ENCODE measurements at places on chromosomes 11 and 22. TPM values are rescaled to one million over a fixed set of nuclear protein-coding genes. Genes with fewer than 3 reads are reported as not detected.

GRCh38 chr11:114025329-114025907 lies 34.1 kb upstream of the ZBTB16 start:
- peak overlapping the region; percentile 79 for H3K27ac ChIP-seq
- DNase-seq: no peak
- H3K4me1 ChIP-seq: peaks cover 16% of the 10 kb centered on the region
- H3K4me3 ChIP-seq: no peak overlapping the region

GRCh38 chr11:122754553-122755322 lies 83.6 kb upstream of the CRTAM start:
- no peak for DNase-seq
- no peaks in the 10 kb centered on the region for H3K36me3 ChIP-seq
- peaks cover 8% of the 10 kb centered on the region for H3K4me1 ChIP-seq
- H3K27ac ChIP-seq: no peak overlapping the region
- H3K4me3 ChIP-seq: no peak overlapping the region

DNA sequence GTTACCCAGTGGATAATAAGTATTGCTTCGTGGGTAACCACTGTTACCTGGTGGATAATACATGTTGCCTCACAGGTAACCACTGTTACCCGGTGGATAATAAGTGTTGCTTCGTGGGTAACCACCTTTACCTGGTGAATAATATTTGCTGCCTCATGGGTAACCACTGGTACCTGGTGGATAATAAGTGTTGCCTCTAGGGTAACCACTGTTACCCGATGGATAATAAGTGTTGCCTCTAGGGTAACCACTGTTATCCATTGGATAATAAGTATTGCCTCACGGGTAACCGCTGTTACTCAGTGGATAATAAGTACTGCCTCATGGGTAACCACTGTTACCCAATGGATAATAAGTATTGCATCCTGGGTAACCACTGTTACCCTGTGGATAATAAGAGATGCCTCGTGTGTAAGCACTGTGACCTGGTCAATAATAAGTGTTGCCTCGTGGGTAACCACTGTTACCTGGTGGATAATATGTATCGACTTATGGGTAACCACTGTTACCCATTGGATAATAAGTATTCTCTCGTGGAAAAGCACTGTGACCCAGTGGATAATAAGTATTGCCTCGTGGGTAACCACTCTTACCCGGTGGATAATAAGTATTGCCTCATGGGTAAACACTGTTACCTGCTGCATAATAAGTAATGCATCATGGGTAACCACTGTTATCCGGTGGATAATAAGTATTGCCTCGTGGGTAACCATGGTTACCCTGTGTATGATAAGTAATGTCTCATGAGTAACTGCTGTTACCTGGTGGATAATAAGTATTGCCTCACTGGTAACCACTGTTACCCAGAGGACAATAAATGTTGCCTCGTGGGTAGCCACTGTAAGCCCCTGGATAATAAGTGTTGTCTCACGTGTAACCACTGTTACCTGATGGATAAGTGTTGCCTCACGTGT lies 20.1 kb upstream of the NXPE4 start:
- no peak for DNase-seq
- H3K4me1 ChIP-seq: no peaks in the 10 kb centered on the region
- H3K4me3 ChIP-seq: no peak overlapping the region
- H3K27me3 ChIP-seq: no peaks in the 10 kb centered on the region

DNA sequence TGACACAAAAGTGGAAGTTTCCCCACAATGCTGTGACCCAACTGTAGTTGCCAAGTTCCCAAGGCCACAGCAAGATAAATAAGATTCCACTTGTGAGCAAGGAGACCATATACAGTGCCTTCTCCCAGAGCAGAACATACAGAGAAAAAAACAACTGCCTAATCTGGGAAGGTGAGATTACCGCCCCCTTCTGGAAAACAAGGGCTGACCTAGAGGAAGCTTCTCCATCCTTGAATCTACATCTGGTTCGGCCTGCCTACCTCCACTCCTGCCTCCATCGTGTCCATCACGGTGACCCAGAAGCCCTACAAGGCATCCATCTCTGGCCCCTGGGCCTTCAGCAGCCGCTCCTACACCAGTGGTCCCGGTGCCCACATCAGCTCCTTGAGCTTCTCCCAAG lies 6.1 kb upstream of the RNASEH2C start:
- no peaks in the 10 kb centered on the region for H3K4me1 ChIP-seq
- H3K27me3 ChIP-seq: no peaks in the 10 kb centered on the region
- no peak for DNase-seq
- H3K4me3 ChIP-seq: no peak overlapping the region
- no peak overlapping the region for H3K27ac ChIP-seq

DNA sequence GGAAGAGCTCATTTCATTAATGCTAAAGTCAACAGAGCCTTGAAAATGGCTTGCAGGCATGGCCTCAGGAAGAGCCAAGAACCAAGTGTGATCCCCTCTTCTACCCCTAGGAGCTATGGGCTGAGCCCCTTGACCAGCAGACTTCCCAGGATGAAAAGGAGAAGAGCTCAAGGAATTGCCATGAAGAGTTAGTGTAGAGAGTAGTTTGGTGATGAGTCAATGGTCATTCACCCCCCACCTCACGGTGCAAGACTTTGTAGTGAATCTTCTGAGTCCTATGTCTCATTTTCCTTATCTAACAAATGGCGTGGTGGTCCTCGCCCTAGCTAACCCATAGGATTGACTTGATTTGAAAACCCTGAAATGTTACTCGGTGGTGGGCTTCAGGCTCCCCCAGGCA lies 422.4 kb upstream of the CADM1 start:
- DNase-seq: no peak
- H3K4me3 ChIP-seq: no peak overlapping the region
- H3K4me1 ChIP-seq: peaks cover 21% of the 10 kb centered on the region

DNA sequence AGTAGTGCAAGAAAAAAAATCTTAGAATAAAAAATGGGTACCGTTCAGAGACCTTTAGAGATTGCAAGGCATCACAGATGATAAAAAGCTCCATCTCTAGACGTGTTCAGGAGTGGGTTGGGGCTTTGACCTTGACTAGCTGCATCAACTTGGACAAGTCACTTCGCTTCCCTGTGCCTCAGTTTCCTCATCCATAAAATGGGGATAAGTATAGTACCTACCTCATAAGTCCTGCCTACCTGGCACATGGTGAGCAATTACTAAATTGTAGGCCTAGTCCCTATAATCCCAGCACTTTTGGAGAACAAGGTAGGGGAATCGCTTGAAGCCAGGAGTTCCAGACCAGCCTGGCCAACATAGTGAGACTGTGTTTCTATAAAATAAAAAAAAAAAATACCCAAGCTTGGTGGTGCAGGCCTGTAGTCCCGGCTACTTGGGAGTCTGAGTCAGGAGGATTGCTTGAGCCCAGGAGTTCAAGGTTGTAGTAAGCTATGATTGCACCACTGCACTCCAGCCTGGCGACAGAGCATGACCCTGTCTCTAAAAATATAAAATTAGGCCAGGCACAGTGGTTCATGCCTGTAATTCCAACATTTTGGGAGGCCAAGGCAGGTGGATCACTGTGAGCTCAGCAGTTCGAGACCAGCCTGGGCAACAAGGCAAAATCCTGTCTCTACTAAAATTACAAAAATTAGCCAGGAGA lies 6.0 kb upstream of the F2 start:
- no peak overlapping the region for H3K4me3 ChIP-seq
- H3K27me3 ChIP-seq: no peaks in the 10 kb centered on the region
- no peak for DNase-seq

DNA sequence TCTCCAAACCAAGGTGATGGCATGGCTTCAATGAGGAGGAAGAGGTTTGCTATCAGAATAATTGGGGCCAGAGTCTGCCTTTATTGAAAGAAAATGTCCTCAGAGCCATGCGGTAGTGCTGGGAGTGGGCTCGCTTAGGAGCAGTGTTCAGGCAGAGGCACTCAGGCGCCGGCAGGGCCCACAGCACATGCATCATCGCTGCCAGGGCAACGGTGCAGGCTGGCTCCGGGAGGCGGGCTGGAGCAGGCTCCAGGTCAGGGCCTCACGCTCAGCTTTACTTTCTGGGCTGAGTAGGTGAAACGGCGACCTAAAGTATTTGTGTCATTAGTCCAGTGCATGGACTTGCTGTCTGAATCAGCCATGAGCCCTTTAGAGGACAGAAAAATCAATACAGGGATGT lies 169.9 kb upstream of the CCDC90B start:
- H3K4me1 ChIP-seq: no peaks in the 10 kb centered on the region
- H3K4me3 ChIP-seq: no peak overlapping the region
- no peak overlapping the region for H3K27ac ChIP-seq
- DNase-seq: peak; percentile 64

- H3K27ac ChIP-seq: no peak overlapping the region
- peaks cover 14% of the 10 kb centered on the region for H3K4me1 ChIP-seq
- DNase-seq: peak; percentile 75
These were observed 1382.4 kb downstream of the BRD1 start for GRCh38 chr22:48445113-48445827.

GRCh38 chr11:45994371-45995341 lies 72.2 kb downstream of the LARGE2 start:
- no peak for DNase-seq
- H3K27me3 ChIP-seq: no peaks in the 10 kb centered on the region
- H3K4me3 ChIP-seq: no peak overlapping the region
- H3K4me1 ChIP-seq: peaks cover 26% of the 10 kb centered on the region
- peak overlapping the region; percentile 70 for H3K27ac ChIP-seq

- no peak overlapping the region for H3K4me3 ChIP-seq
- peak; percentile 47 for DNase-seq
- H3K27ac ChIP-seq: no peak overlapping the region
- H3K27me3 ChIP-seq: no peaks in the 10 kb centered on the region
These were observed 10.9 kb downstream of the LTO1 start for GRCh38 chr11:69664103-69664775.

GRCh38 chr11:5983443-5983842 lies 3.3 kb downstream of the OR52L1 start:
- no peak for DNase-seq
- no peak overlapping the region for H3K4me3 ChIP-seq
- H3K27ac ChIP-seq: no peak overlapping the region
- H3K4me1 ChIP-seq: no peaks in the 10 kb centered on the region

DNA sequence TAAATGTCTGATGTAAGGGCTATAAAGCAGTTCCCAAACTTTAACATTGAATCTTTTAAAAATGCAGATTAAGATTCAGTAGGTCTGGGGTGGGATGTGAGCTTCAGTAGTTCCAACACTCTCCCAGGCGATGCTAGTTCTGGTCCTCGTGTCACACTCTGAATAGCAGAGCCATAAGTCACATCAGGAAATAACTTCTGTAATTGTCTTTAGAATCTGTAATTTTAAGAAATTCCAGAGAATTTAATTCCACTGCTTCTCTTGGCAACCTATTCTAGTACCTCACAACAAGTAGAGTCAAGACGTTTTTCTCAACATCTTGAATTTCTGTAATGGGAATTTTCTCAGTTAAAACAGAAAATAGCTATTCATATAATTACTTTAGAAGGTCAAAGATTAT lies 223.1 kb downstream of the TMEM135 start:
- peaks cover 47% of the 10 kb centered on the region for H3K4me1 ChIP-seq
- no peaks in the 10 kb centered on the region for H3K36me3 ChIP-seq
- no peak for DNase-seq
- H3K27me3 ChIP-seq: no peaks in the 10 kb centered on the region
- no peak overlapping the region for H3K4me3 ChIP-seq
- peak overlapping the region; percentile 25 for H3K27ac ChIP-seq

DNA sequence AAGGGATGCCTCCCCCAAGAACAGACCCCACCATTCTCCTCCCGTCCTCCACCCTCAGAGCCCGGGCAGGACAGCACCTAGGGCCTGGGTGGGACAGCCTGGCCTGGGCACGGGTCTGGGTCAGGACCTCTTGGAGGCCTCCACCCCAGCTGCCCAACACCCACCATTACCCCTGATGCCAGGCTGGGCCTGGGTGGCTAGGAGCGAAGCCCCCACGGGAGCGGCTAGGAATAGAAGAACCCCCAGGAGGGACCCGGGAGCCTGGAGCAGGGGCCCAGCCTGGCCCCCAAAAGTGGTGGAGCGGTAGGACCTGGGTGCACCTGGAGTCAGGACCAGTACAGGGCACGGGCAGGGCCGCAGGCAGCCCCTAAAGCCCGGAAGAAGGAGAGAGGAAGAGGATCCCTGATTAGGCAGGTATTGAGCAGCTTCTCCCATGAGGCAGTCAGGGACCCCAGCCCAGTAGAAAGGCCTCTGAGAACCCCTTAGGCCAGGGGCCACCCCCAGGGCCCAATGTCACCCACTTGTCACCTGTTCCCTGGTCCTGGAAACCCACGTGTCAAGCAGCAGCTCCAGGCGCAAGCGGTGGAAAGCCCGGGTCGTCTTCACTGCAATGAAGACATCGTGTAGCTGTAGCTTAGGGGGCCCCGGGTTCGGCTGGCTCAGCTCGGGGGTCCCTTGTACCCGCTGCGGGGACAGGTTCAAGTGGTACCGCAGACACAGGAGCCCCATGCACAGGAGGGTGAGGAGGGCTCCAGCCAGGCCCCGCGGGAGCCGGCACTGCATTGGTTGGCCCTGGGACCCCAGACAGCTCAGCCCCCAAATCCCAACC lies 575 bp downstream of the MFNG start:
- H3K27ac ChIP-seq: no peak overlapping the region
- peaks cover 8% of the 10 kb centered on the region for H3K36me3 ChIP-seq
- no peaks in the 10 kb centered on the region for H3K27me3 ChIP-seq
- H3K4me3 ChIP-seq: no peak overlapping the region
- DNase-seq: no peak

- H3K27ac ChIP-seq: no peak overlapping the region
- H3K4me3 ChIP-seq: no peak overlapping the region
- H3K4me1 ChIP-seq: peaks cover 4% of the 10 kb centered on the region
- H3K36me3 ChIP-seq: peaks cover 3% of the 10 kb centered on the region
These were observed 13.6 kb upstream of the XBP1 start for GRCh38 chr22:28813772-28814518.

DNA sequence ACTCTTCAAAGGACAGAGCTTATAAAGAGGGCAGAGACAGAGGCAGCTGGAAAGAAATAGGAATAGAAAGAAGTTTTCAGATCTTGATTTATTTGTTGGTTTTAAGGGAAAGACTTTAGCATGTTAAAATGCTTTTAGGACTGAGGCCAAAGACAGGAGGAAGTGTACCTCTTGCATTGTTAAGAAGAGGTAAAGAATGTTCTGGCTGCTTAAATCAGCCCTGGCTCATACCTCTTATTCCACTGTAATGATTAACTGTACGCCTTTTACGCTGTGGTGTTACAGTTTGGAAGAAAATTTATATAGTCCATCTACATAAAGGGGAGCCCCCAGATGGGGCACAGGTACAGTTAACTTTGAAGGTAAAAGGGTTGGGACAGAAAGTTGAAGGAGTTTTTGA lies 10.1 kb upstream of the MPZL2 start:
- no peaks in the 10 kb centered on the region for H3K36me3 ChIP-seq
- no peak overlapping the region for H3K27ac ChIP-seq
- peaks cover 51% of the 10 kb centered on the region for H3K27me3 ChIP-seq
- no peak for DNase-seq
- H3K4me3 ChIP-seq: no peak overlapping the region
- H3K4me1 ChIP-seq: no peaks in the 10 kb centered on the region

- DNase-seq: no peak
- no peaks in the 10 kb centered on the region for H3K36me3 ChIP-seq
These were observed 36.1 kb downstream of the LIMK2 start for GRCh38 chr22:31248138-31248745.

- H3K27ac ChIP-seq: no peak overlapping the region
- peaks cover 28% of the 10 kb centered on the region for H3K36me3 ChIP-seq
- no peaks in the 10 kb centered on the region for H3K27me3 ChIP-seq
These were observed 20.9 kb downstream of the MICALL1 start for GRCh38 chr22:37926771-37927636.

Gene PISD
- 32.8 TPM for total RNA-seq

Gene TESMIN
- 0.37 TPM for total RNA-seq

Gene OR2D2
- total RNA-seq: not detected

Gene CHADL
- total RNA-seq: 0.36 TPM

Gene TMA7B
- total RNA-seq: not detected

Gene RTN4RL2
- total RNA-seq: 0.57 TPM

Gene GRAP2
- total RNA-seq: 0.24 TPM

Gene NTM
- total RNA-seq: 92.1 TPM

Gene TIGD3
- total RNA-seq: 0.18 TPM

Gene IL18BP
- total RNA-seq: 9.6 TPM

Gene MMP3
- total RNA-seq: not detected

Gene AIFM3
- total RNA-seq: not detected

Gene PRODH
- 5.9 TPM for total RNA-seq

All from chondrocyte (in vitro differentiated cells).